Karpas-422 (cell line): ENCODE measurements at places on chromosomes 6 and 20.

- DNase-seq, result no peak
These were observed 167.6 kb downstream of the THBS2 start for GRCh38 chr6:169086020-169086419.

GRCh38 chr20:62624719-62625453 is 17.4 kb upstream of the SLCO4A1 start:
- no peak for DNase-seq

DNA sequence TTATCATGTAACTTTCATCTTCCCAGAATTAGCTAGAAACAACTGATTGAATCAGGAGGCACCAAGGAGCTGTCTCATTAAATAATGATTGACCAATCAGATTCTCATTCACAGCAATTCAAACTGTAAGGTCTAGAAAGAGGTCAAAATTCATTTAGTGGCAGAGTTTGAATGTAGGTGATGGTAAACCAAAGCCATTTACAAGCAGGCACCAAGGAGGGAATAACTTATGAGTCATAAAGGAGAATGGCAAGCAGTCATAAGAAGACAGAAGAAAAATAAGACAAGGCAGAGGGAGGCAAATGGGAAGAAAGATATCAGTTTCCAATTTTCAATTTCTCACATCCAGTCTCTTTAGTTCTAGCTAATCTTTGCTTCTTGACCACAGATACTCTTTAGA is 52.9 kb upstream of the DEFB112 start:
- no peak for DNase-seq

- no peak for DNase-seq
These were observed 10.4 kb downstream of the SRXN1 start for GRCh38 chr20:642398-643174.

DNA sequence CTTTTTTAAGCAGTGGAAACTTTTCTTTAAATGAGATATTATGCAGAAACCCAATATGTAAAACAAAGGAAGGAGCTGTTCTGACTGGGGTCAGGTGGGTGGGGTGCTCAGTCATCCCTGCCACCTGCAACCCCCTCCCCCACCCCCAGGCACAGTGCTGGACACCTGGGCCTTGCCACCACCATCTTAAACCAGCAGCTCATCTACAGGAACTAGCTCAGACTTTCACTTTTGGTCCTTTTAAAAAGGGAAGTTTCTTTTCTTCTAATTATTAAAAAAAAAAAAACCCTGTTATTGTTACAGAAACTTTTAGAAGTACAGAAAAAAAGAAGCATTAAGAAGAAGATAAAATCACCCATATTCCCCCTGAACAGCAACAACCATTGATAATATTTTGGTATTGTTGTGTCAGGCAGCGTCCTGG is 37.1 kb downstream of the PPP1R16B start:
- DNase-seq, result peak; percentile 79

- peak; percentile 89 for DNase-seq
These were observed 2.9 kb downstream of the EEF1A2 start for GRCh38 chr20:63495741-63496595.

DNA sequence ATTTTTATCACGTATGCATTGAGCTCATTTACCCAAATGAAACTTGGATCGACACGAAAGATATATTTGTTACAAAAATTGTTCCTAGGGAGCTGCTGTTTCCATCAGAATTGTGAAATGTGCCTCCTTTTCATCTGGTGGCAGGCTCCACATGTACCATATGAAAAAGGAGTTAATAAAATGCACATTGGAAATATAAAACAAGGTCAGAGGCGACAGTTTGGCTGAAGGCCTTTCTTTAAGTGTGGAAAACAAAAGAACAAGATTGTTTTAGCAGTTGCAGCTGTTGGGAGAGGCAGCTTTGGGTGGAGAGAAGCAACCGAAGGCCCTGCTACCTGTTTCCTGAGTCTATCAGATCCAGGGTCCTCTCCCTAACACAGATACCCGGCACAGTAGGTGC is 334.5 kb upstream of the NT5E start:
- DNase-seq, result no peak
